ENCODE measurements at places on chromosomes 5 and 9.

GRCh38 chr9:134455934-134456755 lies 129.9 kb downstream of the RXRA start:
- peak; percentile 99 for DNase-seq

- DNase-seq, result peak; percentile 77
Observed at GRCh38 chr5:144547098-144547499, 376.4 kb downstream of the KCTD16 start.

DNA sequence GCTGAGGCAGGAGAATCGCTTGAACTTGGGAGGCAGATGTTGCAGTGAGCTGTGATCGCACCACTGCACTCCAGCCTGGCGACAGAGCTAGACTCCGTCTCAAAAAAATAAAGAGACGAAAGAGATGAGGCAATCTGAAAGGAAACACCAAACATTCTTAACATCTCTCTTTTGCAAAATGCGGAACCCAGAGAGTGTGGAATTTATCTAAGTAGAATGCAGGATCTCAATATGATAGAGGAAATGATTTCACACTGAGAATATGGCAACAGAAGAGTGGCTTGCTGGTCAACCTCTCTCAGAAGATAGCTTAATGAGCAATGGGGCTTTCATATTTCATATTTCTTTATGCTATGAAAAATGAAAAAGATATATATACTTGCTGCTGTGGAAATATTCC lies 33.4 kb upstream of the PCA3 start:
- peak; percentile 46 for DNase-seq

- DNase-seq, result no peak
Observed at GRCh38 chr9:33148367-33149014, 18.6 kb downstream of the B4GALT1 start.

DNA sequence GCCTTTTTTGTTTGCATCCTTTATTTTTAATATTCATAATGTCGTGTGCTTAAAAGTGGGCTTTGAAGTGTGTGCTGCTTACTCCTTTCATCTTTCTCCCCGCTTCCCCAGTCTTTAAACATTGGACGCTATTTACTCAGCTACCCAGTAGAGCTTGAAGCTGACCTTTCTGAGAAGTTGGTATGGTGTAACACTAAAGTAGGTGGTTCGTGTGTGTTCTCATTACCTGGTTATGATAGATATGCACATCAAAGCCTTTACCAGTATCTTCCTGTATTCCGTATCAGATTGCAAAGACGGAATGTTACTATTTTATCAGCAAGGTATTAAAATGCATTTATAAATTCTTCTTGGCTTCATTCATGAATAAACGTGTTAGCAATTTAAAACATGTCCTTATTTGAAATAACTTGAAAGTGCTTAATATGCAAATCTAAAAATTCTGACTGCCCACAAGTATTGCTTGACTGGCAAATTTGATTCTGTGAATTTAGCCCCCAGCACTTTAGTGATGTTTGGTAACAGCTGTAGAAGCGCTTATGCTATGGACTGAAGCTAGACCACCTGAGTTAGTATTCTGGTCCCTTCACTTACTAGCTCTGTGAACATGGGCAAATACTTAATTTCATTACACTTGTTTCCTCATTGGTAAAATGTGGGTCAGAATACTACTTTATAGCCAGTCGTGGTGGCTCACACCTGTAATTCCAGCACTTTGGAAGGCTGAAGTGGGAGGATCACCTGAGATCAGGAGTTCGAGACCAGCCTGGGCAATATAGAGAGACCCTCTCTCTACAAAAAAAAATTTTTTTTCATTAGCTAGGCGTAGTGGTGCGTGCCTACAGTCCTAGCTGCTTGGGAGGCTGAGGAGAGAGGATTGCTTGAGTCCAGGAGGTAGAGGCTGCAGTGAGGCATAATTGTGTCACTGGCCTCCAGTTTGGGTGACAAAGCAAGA lies 1.7 kb downstream of the RRAGA start:
- DNase-seq, result no peak

- DNase-seq, result no peak
Observed at GRCh38 chr5:10328323-10328722, 20.6 kb upstream of the CMBL start.

DNA sequence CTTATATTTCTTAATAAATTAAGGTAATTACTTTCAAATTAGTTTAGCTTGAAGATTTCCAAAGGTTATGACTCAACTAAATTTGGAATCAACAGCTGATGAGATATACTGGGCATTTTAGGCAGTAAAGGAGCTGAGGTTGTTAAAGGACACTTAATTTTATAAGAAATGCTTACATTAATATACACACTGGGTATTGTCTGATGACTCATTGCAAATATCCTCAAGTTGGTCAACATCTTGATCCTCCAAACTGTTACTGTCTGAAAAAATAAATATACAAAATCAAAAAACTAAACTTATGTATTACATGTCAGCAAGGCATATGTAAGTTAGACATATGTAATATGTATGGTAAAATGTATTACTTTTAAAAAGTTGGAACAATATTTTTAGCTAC lies 3.4 kb downstream of the GFM2 start:
- peak; percentile 29 for DNase-seq

DNA sequence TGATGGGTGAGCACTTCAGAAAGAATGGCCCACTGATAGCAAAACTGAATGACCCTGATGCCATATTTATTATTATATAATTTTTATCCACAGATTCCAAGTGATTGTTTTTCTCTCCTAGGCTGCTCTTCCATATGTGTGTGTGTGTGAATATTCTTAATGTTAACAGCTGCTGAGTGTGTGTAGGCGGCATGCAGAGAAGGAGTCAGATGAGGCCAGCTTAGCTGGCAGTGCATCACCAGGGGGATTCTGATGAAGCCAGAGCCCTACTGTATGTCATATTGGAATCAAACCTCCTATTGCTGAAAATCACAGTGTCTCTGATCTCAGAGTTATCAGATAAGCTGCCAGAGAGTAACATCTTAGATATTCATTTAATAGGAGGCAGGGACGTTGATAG lies 177.1 kb downstream of the DMAC1 start:
- DNase-seq, result no peak

DNA sequence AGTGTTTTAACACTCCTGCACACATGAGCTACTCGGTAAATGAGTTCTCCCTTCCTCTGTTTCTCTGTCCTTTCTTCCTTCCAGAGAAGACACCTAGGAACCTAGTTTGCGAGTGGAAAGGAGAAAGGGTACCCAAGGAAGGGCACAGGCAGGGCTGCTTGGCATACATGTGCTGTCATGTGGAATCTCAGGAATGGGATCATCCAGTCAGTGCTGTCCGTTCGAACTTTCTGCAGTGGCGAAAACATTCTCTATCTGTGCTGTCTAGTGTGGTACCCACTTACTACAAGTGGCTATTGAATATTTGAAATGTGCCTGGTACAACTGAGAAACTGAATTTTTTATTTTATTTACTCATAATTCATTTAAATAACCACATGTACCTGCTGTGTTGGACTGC lies 28.0 kb downstream of the NLN start:
- DNase-seq, result no peak

- DNase-seq, result no peak
Observed at GRCh38 chr9:92173318-92173717, 58.1 kb upstream of the SPTLC1 start.

- no peak for DNase-seq
Observed at GRCh38 chr9:89109666-89110065, 69.0 kb downstream of the SHC3 start.

GRCh38 chr5:148866024-148866423 lies 39.6 kb downstream of the ADRB2 start:
- no peak for DNase-seq

DNA sequence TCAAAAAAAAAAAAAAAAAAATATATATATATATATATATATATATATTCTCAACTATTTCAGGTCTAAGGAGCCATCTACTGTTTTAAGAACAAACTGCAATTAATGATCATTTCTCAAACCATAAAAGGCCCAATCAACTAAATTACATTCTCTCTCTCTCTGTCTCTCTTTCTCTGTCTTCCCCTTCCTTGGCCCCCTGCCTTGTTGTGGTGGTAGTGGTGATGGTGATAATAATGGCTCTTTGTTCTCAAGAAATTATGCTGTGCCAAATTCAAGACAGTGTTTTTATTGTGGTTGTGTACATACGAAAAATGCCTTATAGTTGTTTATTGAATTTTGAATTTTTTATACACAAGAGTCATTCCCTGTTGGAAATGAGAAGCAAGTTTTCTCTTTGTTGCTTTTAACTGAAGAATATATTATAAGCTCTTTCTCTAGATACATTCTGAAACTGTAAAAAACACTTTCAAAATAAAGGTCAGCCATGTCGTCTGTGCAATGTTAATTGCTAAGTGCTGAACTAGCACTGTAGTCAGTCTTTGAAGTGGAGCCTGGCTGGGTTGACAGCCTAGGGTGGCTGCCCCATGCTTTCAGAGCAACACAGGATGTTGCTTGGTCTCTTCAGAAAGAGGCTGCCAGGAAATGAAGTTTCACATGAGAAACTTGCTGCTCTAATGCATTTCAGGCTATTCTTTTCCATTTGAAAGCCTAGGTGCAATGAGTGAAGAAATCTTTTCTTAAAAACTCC lies 96.0 kb downstream of the HINT1 start:
- DNase-seq, result peak; percentile 27

DNA sequence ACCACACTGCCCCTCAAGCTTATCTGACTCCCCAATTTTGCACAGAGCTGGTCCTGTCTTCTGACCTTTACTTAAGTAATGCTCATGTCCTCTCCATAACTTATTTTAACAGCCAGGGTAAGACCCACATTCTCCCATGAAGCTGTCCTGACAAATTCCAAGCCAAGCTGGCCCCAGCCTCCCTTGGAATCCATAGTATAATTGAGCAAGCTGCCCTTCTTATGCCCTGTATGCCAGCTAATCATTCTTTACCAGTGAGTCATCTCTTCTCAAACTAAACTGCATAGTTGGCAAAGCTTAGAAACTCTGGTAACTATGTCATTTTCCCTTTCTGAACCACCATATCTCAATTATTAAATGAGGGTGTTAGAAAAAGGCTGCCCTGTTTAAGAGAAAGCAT lies 92.4 kb downstream of the NFIB start:
- DNase-seq, result peak; percentile 87

- DNase-seq, result no peak
Observed at GRCh38 chr9:8329561-8330283, 530.1 kb upstream of the DMAC1 start.

- peak; percentile 41 for DNase-seq
Observed at GRCh38 chr9:6109986-6110385, 94.6 kb upstream of the RANBP6 start.

DNA sequence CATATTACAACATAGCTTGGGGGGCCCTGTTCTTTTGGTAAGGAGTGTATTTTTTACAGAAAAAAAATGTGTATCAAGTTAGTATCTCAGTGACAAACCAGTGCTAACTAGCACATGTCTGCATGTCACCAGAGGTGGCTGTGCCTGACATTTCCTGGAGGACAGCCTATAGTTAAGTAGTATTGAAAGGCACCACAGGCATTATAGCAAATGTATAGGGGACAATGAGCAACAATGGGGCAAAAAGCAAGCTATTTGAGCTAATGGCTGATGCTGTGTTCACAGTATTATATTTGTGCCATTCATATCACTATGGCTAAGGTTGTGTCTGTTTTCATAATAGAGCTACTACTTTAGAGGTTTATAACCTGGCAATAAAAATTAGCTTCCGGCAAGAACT lies 1644.0 kb downstream of the MAT2B start:
- no peak for DNase-seq
